ENCODE measurements at places on chromosomes 6 and 20.

DNA sequence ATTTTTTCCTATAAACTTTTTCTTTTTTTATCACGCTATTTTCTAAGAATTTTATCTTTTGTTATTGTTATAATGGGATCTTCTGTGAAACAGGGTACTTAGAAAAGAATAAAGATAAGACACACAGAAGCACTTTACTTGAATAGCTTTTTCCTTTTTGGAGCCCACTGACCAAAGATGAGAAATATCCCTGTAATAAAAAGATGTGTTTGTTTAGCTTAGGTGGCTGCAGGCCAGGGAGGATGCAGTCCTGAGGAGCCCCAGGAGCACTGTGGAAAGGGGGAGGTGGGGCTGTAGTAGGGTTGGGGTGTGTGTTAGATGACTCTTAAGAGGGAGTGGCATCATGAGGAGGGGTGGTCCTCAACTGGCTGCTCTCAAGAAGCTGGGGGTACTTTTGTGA lies 128.6 kb downstream of the ARID1B start:
- no peak for DNase-seq

GRCh38 chr6:145483191-145483996 lies 251.9 kb downstream of the EPM2A start:
- DNase-seq: no peak

DNA sequence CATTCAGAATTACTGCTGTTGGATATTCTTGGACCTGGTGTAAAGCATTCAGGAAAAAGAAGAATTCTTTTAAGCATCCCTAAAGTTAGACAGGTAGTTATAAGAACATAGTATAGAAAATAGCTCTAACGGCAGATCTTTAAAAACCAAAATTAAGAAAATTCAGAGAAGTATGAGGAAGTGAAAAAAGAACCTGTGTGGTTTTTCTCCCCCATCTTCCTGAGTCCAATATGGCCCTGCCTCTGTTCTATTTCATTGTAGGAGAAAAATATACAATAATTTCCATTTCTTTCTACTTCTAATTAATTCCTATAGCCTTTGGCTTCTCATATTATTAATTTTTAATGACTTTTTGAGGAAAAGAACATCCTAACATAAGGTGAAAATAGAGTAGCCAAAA lies 47.1 kb downstream of the FHL5 start:
- no peak for DNase-seq

- DNase-seq: no peak
Observed at GRCh38 chr6:129110690-129111343, 227.9 kb downstream of the LAMA2 start.

- no peak for DNase-seq
Observed at GRCh38 chr6:31208506-31208905, 38.0 kb upstream of the POU5F1 start.

- DNase-seq: no peak
Observed at GRCh38 chr6:41548098-41548840, 2.1 kb downstream of the FOXP4 start.

GRCh38 chr6:21914121-21914973 lies 320.8 kb downstream of the SOX4 start:
- no peak for DNase-seq

DNA sequence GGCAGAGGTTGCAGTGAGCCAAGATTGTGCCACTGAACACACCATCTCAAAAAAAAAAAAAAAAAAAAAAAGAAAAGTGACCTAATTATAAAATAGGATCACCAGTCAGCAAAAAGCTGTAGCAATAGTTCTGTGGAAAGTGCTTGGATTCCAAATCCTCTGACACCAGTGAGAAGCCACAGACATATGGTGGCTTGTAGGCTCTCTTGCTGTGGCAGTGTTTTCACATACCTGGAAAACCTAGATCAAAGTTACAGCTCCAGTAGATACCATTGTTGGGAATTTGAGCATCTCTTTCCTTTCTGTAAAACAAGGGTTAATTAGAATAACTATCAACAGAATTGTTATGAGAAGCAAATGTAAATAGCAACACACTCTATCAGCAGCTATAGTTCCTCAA lies 4.1 kb downstream of the CCDC170 start:
- DNase-seq: no peak

- no peak for DNase-seq
Observed at GRCh38 chr20:41228858-41229257, 88.7 kb downstream of the ZHX3 start.

DNA sequence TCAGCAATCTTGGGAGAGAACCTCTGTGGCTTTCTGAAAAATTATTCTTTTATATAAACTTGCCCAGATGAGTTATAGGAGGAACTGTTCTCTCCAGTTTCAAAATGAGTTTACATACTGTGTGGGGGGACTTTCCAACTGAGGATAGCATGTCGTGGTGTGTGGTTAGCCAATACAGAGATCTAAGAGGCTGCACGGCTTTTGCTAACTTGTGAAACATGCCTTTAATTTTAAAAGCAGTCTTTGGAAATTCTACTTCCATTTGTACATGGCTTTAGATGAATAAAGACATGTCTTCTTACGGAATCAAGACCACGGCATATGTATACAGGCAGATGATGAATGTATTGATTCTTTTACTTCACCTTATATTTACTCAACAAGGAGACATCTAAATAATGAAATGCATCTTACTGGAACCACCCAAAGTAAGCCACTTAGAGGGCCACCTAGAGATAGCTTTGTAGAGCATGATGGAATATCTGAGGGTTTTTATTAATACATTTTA lies 39.8 kb downstream of the HIVEP1 start:
- no peak for DNase-seq

- no peak for DNase-seq
Observed at GRCh38 chr6:139325686-139326085, 33.9 kb upstream of the TXLNB start.

DNA sequence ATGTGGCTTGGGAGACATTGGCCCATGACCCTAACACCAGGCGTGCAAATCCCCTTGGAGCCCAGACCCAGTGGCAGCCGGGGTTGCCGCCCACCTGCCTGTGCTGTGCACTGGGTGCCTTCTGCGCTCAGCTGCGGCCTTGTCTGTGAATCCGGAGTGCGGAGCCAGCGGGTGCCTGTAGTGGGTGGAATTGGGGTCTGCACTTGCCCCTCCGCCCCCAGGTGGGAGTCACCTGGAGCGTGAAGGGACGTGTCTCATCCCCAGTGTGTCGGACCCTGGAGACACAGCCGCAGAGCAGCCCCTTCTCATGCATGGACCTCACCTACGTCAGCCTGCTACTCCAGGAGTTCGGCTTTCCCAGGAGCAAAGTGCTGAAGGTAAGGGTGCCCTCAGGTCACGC lies 22.9 kb upstream of the PYGB start:
- no peak for DNase-seq

GRCh38 chr6:33845031-33845745 lies 41.4 kb upstream of the MLN start:
- no peak for DNase-seq

DNA sequence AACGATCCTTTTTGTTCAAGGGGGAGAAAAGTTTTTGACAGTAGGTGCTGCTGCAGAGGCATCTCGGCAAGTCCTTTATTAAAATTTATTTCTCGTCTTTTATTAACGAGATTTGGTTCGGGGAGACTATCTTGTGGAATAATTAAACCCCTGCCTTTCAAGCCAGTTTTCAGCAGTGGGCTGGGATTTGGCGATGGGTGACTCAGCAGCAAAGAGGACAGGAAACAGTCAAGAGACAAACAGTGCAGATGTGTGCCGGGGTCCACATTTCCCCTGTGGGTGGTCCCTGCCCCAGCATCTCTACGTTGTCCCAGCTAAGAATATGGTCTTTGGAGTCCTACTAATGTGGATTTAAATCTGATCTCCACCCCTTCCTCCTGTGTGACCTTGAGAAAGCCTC lies 282.8 kb downstream of the CDH26 start:
- DNase-seq: no peak

- DNase-seq: no peak
Observed at GRCh38 chr6:24194978-24195700, 69.1 kb downstream of the NRSN1 start.

GRCh38 chr6:29769336-29769735 lies 46.1 kb downstream of the HLA-F start:
- DNase-seq: no peak

- DNase-seq: no peak
Observed at GRCh38 chr6:157019115-157019641, 242.0 kb downstream of the ARID1B start.

- no peak for DNase-seq
Observed at GRCh38 chr20:45974896-45975565, 3.0 kb upstream of the ZNF335 start.

DNA sequence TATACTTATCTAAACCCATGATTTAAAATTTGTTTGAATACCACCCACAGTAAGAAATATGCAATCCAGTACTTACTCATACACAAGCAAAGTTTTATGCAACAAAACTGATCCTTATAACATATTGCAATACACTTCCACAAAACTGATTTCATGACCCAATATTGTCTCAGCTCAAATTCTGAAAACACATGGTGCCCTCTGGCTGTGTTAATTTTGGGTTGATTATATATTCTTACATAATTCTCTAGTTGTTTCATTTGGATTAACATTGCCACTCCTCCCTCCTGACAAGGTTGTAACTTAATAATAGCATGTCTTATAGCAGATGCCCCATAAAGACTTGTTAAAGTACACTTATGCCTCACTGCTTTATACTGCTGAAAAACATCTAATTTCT lies 73.0 kb upstream of the TULP1 start:
- no peak for DNase-seq

GRCh38 chr6:63690221-63690620 lies 54.6 kb downstream of the PHF3 start:
- no peak for DNase-seq

DNA sequence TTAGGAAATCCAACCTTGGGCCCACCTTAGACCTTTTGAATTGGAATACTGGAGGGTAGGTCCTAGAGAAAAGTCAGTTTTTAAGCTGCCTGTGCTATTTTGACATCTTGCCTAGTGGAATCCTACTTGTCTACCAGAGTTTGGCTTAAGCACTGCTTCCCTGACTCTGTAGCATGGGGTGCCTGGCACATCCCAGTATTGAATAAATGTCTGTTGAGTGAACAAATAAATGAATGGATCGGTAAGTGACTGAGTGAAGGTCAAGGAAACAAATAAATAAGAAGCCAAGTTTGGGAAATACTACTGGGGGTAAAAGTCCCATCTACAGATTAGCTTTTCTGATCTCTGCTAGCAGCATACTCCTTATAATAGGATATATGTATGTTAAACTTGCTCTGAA lies 140.5 kb downstream of the FNDC1 start:
- DNase-seq: no peak

DNA sequence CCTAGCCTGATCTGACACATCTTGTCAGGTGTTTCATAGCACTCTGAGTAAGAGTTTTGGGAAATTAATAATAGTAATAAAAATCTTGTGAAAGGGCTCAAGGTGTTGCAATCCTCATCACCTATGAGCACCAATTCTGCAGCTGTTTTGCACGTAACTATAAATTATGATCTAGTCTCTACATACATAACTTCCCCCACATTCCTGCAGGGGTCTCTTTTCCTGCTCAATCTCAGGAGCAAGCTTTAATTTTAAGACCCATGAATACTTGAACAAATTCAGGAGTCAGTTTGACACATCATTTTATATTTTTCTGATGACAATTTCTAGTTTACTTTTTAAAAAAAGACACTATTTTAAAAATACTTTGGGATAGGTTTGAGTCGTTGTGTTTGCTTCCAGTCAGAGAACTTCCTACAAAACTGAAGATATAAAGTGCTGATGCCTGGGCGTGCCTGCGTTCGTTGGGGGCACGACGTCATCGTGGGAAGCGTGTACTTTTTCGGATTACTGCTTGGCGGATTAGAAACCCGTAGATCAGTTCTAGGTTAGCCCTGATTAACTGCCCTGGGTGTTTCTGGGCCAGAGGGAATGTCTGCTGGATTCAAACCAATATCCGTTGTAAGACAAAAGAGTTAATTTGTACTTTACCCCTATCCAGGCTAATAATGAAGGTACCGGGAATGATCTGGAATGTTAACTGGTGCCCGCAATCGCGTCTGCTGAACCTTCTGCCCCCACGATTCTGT lies 1.0 kb upstream of the E2F3 start:
- peak; percentile 43 for DNase-seq

GRCh38 chr6:121695329-121695728 lies 259.9 kb downstream of the GJA1 start:
- DNase-seq: no peak

DNA sequence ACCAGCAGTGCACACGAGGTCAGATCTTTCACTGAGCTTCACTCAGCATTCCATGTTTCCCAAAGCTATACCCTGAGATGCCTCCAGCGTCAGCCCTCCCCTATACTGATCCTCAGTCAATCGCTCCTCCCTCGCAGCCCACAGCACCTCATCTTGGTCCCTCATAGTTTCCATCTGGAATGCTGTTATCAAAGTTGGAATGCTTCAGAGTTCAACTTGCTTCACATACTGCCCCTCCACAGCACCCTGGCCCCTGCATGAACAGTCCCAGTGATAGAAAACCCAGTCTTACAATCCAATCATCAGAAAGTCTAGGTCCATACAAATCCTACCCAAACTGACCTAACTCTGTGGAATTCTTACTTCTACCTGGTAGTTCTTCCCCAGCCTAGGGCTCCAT lies 20.0 kb downstream of the SPAG4 start:
- DNase-seq: no peak

GRCh38 chr20:8043687-8044282 lies 24.2 kb upstream of the TMX4 start:
- DNase-seq: no peak

DNA sequence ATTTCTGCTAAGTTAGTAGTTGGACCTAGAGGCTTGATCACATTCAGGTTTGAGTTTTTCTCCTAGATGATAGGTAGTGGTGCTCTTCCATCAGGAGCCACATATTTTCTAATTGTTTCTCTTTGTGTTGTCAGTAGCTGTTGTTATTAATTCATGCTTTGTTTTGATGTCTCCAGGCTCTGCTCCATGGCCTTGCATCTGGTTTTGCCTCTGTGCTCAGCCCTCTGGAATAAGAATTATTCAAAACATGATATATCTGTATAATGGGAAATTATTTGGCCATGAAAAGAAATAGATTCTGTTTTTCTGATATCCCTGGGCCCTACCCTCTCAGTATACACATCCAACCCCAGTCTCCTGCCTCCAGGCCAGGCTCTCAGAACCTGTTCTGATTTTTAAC lies 184.8 kb downstream of the CDC5L start:
- DNase-seq: no peak

DNA sequence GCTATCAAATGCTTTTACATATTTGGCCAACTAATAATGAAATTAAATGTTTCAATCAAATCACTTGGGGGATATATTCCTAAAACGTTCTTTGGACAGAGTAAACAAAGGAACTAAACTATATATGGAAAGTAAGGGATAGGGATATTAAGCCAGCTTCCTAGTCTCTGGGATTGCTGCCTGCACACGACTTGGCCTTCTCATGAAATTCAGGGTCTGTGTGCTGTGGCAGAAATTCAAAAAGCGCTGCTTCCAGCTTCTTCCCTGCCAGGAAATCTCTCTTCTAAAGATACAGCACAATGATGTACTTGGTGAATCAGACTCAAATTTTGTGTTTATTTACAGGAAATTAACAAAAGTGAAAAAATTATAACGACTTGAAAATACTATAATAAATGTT lies 206.3 kb upstream of the RAB32 start:
- no peak for DNase-seq

DNA sequence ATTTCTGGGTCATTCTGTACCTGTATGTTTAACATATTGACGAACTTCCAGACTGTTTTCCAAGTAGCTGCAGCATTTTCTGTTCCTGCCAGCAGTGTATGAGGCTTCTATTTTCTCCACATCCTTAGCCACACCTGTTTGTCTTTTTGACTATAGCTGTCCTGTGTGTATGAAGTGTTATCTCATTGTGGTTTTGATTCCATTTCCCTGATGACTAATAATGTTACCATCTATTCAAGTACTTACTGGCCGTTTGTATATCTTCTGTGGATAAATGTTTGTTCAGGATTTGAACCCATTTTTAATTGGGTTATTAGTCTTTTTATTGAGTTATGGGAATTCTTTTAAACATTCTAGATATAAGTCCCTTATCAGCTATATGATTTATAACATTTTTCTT lies 95.2 kb downstream of the JAG1 start:
- DNase-seq: no peak
